ENCODE measurements at places on chromosomes 5 and 9.

GRCh38 chr9:37262410-37262809 is 142.0 kb downstream of the ZCCHC7 start:
- DNase-seq: no peak

- DNase-seq: no peak
Observed at GRCh38 chr9:131432597-131433301, 38.9 kb downstream of the PRRC2B start.

DNA sequence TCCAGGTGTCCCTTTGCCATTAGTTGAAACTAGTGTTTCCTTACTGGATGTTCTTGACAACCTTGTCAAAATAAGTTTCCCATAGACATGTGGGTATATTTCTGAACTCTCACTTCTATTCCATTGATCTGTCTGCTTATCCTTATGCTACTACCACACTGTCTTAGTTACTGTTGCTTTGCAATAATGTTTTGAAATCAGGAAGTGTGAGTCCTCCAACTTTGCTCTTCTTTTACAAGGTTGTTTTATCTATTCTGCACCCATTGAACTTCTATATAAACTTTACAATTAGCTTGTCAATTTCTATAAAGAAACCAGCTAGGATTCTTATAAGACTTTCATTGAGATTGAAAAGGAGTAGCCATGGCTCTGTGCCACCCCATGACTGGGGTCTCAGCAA is 24.3 kb downstream of the CD14 start:
- no peak for DNase-seq

GRCh38 chr5:57097526-57097925 is 76.3 kb upstream of the GPBP1 start:
- no peak for DNase-seq

- no peak for DNase-seq
Observed at GRCh38 chr9:111955048-111955447, 58.4 kb downstream of the UGCG start.

GRCh38 chr5:136066661-136067271 is 38.0 kb downstream of the TGFBI start:
- DNase-seq: no peak

GRCh38 chr9:128497824-128498610 is 6.5 kb upstream of the GLE1 start:
- no peak for DNase-seq

DNA sequence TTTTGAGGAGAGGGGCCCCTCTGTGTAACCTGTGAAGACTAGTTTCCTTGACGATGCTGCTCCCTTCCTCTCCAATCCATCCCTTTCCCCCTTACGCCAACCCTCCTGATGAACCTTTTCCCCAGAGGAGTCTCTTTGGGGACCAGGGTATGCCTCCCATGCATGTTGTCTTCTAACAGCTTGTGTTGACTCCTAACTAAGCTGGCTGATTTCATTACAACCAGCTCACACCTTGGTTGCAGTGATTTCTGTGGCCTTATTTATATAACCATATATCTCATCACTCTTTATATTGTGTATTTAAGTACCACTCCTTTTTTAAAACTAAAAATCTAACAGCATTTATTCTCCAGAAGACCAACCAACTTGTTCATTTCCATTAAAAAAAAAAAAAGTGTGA is 42.5 kb downstream of the SFXN1 start:
- no peak for DNase-seq
